ENCODE measurements at places on chromosomes 1 and 21.

GRCh38 chr1:24165500-24165899 lies 21.6 kb downstream of the IFNLR1 start:
- no peak for ATAC-seq

- no peak for ATAC-seq
Observed at GRCh38 chr1:193060938-193061337, 1.5 kb downstream of the RO60 start.

DNA sequence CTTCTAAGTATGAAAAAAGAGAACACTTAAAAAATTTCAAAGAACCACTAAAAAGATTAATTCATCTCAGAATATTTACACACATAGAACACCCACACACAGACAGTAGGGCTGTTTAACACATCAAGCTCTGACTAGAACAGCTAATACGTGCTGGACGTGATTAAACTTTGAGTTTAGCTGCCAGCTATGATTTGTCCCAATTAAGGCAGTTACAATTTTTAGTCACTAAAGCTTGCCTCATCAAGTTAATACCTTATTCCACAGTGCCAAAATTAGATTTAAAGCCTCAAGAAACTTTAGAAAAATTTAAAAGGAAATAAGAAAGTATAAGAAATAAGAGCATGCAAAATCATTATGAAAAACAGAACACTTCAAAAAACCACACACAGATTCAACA lies 18.9 kb downstream of the SLC16A1 start:
- ATAC-seq = peak; percentile 75

GRCh38 chr1:6648556-6648955 lies 23.9 kb downstream of the THAP3 start:
- ATAC-seq = no peak

Measured in esophagus mucosa (tissue), 1 donor.